Stimulated activated CD8-positive, alpha-beta memory T cell treated with anti-CD3 and anti-CD28 coated beads, Interleukin-4, amount 100 ng/mL, for 1 hour (primary cell): ENCODE measurements at places on chromosomes 16 and 17.

- DNase-seq: no peak
Observed at GRCh38 chr17:82053130-82053529, 1.4 kb downstream of the GPS1 start.

DNA sequence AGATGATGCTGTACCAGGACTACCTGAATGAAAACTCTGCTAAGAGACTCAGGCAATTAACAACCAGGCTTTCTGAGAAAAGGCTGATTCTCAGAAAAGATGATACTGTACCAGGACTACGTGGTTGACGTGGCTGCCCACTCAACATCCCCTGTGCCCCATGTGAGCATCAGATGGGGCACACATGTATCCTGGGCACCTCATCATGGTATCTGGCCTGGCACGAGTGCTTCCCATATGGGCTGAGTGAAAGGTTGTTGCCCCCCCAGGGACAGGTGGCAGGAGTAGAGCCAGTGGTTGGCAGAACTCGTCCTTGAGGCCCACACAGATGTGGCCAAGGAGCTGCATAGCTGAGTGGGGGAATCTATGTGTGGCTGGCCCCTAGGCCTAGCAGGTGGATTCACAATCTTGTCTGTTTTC is 3.5 kb upstream of the CES4A start:
- DNase-seq: no peak

DNA sequence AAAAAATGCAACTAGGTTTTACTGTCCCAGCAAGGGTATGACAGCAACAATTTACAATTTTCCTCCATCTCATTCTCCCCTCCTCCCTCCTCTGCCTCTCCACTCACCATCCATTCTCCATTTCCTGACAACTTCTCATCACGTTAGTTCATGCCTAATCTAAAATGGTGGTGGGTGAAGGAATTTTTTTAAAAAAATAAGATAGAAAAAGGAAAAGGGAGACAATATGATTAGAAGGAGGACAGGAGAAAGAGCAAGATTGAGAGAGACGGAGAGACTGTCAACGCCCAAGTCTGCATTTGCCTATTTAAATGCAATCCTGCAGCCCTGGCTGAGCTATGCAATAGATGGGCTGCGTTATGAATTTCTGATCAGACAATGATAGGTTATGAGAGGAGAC is 380.7 kb upstream of the PSMD7 start:
- no peak for DNase-seq

GRCh38 chr16:71289732-71290062 is 495 bp upstream of the CMTR2 start:
- DNase-seq: no peak

- no peak for DNase-seq
Observed at GRCh38 chr17:28402224-28402630, 3.8 kb downstream of the SLC46A1 start.

GRCh38 chr16:85917959-85918358 is 19.0 kb downstream of the IRF8 start:
- no peak for DNase-seq

DNA sequence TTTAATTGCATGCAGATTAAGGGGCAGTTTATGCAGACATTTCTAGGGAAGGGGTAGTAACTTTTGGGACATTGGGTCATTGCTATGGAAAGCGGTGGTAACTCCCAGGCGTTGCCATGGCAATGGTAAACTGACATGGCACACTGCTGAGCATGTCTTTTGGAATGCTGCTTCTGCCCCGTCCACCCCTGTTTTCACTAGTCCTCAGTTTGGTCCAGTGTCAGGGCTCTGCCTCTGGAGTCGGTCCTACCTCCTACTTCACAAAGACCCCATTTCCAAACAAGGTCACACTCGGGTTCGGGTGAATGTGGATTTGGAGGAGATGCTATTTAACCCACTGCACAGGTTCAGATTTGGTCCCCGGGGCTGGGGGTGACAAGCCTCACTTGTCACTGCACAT is 2.9 kb downstream of the IL34 start:
- no peak for DNase-seq

DNA sequence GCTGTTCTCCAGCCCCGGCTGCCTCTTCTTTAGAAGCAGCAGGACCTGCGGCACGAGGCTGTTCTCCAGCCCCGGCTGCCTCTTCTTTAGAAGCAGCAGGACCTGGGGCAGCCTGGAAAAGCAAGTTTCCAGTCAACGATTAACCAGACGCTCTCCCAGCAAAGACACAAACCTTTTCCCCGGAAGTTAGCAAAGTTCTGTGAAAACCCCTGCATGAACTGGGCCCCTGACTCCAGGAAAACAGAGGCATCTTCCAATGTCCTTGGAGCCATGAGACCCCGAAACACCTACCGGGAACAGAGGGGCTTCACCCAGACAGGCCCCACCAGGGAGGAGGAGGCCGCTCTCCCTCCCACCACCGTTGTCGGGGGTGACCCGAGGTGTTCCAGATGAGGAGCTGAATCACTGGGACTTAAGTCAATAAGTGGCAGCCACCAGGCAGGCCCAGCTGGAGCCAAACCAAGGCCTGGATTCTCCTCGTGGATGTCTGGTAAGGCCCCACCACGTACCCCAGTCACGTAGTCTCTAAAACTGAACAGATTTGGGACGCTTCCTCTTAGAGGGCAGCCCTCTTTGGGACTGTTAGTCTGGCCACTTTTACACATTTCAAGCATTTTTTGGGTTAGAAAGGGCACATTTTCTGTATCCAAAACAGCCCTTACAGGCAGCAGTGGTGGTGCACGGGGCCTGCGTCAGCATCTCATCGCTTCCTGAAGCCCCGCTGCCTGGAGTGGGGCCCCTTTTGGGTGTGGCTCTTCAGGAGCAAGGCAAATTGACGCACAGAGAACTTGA is at the start of gene RPH3AL:
Gene RPH3AL, minus strand, starts transcription at position 387 of the 792 bp plus-strand sequence. CDS start 25,264 bp downstream, outside the sequence.
- no peak for DNase-seq

DNA sequence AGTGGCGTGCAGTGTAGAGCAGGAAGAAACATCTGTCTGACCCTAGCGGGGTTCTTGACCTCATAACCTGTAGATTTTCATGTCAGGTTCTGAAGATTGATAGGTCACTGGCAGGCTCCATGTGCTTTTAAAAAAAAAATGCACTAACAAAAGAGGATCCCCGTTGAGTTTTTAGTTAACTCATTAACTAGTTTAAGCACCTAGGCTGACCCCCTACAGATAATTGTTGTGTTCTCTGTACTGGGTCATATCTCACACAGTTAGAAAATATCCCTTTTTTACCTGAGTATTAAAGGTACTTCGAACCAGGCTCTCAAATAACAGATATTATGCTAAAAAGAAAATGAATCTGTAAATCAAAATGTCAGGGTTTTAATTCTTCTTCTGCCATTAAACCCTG is 676.6 kb downstream of the CDH11 start:
- DNase-seq: no peak

GRCh38 chr17:81976332-81977210 is 858 bp upstream of the ASPSCR1 start:
- DNase-seq: no peak

DNA sequence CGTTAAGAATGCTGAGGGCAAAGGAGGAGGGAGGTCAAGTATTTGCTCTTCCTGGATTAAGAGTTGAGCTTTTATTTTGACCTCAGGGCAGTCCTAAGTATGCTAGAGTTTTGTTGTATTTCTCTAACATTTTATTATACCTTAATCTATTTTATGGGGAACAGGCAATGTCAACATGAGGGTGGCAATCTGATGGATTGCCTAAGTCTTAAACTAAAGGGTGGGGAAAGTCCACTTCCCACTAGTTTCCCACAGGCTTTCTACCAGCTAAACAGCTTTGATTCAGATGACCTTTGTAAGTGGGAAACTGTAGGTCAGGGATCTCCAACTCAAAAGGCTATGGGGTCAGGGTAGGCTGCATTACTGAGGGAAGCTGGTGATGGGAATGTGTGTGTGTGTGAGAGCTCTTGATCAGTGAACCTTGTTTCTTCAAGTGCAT is 24.9 kb downstream of the HSD17B2 start:
- DNase-seq: no peak

GRCh38 chr16:81823734-81824133 is 44.6 kb downstream of the PLCG2 start:
- DNase-seq: no peak

GRCh38 chr16:87891764-87892163 is 22.5 kb upstream of the SLC7A5 start:
- no peak for DNase-seq

- no peak for DNase-seq
Observed at GRCh38 chr17:19596869-19597268, 51.7 kb upstream of the ALDH3A2 start.

- no peak for DNase-seq
Observed at GRCh38 chr17:21005367-21005766, 37.4 kb downstream of the USP22 start.

- no peak for DNase-seq
Observed at GRCh38 chr16:67151431-67152097, 766 bp upstream of the B3GNT9 start.

- DNase-seq: no peak
Observed at GRCh38 chr16:5020551-5020950, 13.2 kb downstream of the NAGPA start.

- no peak for DNase-seq
Observed at GRCh38 chr16:58025351-58026138, at the start of gene MMP15. Gene MMP15, plus strand, starts transcription at chr16:58025754. Its CDS starts 597 bp downstream, at chr16:58026351.

DNA sequence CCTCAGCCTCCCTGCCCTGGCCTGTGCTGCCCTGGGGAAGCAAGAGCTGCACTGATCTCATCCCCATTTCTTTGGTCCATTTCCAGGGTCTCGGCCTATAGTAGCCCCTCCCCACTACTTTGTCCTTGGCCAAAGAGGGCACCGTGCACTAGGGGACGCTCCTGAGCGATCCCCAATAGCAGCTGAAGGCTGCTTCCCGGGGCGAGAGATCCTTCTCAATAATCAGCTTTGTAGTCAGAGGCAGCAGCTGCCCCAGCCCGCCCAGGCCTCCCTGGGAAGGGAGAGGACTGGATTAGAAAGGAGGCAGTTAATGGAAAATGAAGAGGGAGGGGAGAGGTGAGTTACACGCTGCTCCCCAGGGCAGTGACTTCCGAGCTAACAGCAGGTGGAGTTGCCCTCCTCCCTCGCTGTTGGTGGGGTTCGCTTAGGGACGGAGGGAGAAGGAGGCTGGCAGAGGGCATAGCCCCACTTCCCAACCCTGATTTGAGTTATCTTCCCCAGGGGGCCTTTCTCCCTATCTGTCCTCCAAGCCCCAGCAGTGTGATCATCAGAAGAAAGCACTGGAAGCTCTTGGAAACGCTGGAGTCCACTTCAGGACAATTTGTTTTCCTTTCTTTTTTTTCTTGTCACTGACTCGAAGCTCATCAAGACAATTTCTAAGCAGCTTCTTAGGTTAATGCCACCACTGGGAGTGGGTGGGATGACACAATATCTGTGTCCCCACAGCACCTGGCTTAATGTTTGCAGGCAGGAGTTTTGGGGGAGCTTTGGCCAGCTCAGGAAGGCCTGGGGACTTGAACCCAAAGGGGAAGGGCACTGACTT is 2.6 kb downstream of the MXRA7 start:
- DNase-seq: no peak

DNA sequence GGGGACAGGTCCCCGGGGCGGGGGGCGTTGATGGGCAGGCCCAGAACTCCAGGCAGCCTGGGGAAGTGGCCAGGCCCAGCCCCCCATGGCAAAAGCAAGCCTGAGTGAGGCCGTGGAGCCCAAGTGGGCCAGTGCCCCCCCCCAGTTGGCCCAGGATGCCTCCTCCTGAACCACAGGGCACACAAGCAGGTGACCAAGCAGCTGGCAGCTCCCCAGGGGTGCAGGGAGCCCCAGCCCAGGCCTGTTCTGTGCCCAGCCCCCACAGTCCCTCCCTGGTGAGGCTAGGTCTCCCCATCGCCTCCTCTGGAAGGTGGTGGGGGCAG is 38.2 kb upstream of the PVALEF start:
- DNase-seq: no peak

DNA sequence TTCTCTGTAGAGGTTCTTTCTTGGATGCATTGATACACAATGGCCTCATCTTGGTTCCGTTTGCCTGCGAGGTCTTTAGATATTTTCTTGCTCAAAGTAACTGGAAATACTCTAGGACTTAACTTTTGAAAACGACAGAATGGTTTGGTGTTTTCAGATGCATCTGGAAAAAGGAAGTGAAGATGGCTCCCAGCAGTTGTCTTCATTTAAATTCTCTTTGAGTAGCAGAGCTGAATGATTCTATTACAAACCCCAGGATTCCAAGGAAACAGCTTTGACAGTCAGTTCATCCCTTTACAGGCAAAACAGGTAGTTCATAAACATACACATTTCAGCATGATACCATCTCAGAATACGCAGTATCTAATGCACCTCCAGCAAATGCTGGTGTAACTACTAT is 54.8 kb downstream of the PSMD12 start:
- no peak for DNase-seq

GRCh38 chr16:89827383-89828198 is 684 bp upstream of the SPIRE2 start:
- no peak for DNase-seq
